ENCODE measurements at places on chromosomes 7 and 10.

DNA sequence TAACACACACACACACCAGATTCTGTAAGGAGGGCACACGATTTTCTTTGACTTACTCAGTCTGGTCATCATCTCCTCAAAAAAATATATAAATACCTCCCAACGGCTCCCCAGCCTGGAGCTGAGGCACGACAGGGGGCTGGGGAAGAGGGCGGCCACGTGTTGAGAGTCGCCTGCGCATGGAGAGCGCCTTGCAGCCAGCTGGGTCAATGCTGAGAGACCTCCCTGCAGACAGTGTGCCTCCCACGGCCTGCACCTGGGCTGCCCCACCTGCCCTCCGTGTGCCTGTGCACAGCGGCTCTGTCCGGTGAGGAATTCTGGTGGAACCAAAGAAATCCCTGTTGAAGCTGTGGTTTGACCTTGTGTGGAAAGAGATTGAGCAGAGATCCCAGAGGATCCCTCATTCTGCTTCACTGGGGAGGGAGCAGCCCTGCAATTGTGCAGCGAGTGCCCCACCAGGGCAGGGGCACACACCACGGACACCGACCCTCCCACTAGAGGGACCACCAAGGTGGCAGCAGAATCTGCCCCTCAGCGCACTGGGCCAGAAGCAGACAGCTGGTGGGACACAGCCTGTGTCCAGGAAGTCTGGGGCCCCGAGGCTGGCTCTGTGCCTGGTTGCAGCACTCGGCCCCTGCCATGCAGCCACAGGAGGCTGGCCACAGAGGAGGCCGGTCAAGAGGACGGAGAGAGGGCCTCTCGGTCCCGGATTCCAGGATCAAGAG, 150.5 kb upstream of the PPP2R2D start:
- DNase-seq = no peak

- peak; percentile 63 for DNase-seq
Measured at GRCh38 chr10:71278691-71279588, 40.1 kb upstream of the SLC29A3 start.

DNA sequence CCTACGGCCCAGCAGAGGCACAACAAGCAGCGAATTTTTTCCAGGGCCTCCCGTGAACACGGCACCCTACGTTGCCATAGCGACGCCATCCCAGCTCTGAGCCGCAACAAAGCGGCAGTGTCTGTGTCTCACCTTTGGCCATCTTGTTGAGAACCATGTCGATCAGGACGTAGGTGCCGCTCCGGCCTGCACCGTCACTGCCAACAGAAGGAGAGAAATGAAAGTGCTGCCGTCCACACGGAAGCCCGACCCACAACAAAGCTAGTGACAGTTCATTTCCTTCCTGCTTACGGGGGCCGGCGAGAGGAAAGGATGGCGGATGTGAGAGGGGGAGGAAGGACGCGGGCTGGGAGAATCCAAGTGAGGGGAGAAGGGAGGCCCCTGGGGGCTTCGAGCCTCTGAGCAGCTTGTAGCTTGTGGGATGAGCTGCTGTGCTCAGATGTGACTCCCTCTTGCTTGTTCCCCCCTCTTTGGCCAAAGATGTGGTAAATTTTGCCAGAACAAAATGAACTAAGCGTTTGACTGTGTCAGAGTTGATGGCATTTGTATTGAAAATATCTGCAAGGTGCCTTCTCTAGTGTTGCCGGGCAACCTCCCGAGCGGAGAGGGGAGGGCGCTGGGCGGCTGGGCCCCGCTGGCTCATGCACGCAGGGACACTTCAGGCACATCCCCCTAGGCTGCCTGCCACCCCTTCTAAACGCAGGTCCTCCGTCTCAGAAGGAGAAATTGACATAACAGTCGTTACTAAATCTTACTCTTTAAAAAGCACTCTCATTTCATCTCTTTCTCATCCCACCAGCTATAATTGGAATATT, 232.2 kb downstream of the DNAJB6 start:
- DNase-seq = peak; percentile 50

GRCh38 chr10:114386452-114386851, 17.9 kb downstream of the AFAP1L2 start:
- no peak for DNase-seq

DNA sequence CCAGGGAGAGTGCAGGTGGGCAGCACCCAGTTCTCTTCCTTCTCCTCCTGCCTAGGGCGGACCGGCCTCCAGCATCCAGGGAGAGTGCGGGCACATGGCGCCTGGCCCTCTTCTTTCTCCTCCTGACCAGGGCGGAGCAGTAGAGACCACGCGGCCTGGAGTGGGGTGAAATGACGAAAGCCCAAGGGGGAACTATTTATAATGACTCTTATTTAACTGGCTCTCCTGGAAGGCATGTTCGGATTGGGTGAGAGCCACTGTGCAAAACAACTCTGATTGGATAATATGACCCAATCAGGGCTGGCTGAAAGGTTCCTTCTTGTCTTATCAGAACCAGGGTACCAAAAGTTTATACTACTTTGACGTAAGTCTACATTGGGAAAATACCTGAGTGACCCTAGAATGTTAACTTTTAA, 63.1 kb downstream of the ZNF37A start:
- DNase-seq = no peak

GRCh38 chr10:61987537-61987936, 86.0 kb downstream of the ARID5B start:
- DNase-seq = no peak

GRCh38 chr7:11969643-11970042, 137.6 kb upstream of the THSD7A start:
- no peak for DNase-seq

GRCh38 chr7:11274074-11274473, 300.4 kb downstream of the PHF14 start:
- DNase-seq = no peak

- DNase-seq = peak; percentile 24
Measured at GRCh38 chr10:22631646-22632278, 82.6 kb downstream of the PIP4K2A start.

DNA sequence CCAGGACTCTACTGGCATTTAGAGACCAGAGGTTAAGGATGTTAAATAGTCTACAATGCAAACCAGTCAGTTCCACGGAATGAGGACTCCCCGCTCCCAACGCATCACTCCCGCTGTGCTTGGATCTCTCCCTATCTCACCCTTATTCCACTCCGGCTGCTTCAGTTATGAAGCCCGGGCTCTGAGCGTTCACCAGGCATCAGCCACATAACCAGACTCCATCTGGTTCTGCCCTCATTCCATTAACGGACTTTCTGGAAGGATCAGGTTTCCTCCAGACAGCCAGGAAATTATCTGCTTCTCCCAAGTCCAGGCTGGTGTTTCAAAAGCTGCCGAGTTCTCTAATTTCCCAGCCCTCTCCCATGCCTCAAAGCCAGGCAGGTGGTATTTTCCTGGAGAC, 499.3 kb downstream of the GLRX3 start:
- no peak for DNase-seq

GRCh38 chr10:86727470-86727869, 28.9 kb upstream of the BMPR1A start:
- no peak for DNase-seq

DNA sequence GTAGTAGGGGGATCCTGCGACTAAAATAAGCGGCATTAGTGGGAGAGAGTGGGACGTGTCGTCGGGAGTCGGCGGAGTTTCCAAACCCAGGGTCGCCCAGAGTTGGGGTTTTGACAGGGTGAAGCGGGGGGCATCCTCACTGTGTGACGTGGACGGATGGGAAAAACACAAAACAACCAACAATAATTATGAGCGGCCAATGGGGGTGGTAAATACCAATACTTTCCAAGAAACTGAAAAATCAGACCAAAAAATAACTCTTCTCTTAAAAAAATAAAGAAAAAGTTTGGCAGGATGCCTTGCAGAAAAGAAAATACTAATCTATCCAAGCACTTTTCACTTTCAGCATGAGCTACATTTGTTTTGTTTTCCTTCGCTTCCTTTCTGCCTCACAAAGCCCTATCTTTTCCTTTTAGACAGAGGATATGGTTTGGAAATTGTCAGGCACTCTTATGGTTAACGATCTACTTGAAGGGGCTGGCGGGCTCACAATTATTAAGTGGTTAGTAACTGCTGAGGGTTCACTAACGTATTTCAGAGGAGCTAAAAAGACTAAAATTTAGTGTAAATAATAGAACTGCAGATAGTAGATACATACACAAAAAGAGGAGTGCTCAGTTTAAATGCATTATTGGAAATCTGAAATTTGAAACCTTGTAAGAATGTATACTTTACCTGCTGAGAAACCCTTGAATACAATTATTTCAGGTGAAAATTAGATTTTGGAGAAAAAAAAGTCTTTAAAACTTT, 802 bp upstream of the CDK6 start:
- DNase-seq = no peak

DNA sequence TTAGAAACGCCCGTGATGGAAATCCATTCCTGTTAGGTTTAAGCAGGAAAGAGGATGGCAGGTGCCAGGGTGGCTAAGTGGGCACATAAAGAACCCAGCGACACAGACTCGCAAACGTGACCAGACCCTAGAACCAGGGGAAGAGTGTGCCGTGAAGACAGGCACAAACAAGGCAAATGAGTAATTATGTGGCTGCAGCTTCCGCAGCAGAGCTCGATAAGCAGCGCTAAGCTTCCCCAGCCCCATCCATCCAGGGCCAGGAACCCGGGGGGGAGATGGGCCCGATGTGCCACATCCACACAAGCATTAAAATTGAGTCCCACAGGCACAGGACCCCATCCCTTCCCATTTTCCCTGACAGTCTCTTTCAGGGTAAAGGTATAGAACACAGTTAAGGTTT, 14.0 kb upstream of the ZFAND2A start:
- no peak for DNase-seq

DNA sequence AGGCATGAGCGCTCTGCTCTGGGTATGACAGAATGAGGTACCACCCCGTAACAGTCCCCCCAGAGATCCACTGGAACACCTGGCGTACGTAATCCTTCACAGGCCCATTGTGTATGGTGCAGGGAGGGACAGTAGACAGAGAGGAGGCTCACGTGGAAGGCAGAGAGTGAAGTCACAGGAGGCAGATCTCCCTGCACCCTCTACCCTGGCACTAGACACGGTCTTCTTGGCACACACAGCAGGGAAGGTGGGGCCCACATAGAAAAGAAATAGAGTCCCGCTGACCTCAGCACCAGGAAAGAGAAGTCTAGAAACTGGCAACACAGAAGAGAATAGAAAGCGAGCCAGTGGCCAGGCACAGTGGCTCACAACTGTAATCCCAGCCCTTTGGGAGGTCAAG, 51.9 kb downstream of the SLC29A4 start:
- no peak for DNase-seq

DNA sequence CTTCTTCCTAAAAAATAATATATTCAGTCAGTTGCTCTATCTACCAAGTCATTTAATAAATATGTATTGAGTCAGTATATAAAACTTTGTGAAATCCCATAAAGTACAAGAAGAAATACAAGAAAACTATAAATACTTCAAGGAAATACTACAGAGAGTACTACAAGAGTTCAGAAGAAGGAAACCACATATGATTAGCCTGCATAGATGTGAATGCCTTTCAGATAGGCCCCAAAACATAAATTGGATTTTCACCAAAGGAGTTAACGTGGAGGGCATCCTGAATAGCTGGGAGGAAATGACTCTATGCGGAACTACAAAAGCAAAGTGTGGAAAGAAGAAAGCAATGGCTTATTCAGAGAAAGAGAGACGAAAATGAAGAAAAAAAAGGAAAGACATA, 120.1 kb downstream of the LRRN3 start:
- DNase-seq = no peak

DNA sequence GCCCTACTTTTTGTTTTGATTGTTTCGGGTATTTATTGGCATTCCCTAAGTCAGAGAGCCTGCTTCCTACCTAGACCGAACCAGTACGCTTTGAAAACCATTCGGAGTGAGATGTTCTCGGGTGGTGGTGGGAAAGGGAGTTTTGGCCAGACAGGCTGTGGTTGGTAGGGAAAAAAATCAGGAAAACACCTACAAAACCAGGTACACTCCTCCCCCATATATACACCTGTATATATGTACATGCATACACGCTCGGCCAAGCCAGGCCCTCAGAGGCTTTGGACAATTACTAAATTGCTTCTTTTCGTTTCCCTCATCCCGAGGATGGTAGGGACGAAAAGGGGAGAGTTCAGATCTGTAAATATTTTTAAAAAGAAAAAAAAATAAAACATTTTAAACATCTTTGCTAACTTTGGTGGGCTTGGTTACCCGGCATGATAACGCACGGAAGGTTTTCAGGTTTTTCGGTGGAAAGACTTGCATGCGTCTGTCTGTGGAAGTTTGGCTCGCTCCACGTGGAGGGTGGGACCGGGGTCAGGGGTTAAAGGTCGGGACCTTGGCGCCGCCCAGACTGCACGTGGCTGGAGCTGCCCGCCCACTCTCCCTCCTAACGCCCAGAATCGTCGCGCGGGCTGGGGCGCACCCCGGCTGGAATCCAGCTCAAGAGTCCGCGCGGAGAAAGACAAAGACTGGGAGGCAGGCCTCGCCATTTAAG, 2.5 kb downstream of the HMX2 start:
- DNase-seq = no peak

DNA sequence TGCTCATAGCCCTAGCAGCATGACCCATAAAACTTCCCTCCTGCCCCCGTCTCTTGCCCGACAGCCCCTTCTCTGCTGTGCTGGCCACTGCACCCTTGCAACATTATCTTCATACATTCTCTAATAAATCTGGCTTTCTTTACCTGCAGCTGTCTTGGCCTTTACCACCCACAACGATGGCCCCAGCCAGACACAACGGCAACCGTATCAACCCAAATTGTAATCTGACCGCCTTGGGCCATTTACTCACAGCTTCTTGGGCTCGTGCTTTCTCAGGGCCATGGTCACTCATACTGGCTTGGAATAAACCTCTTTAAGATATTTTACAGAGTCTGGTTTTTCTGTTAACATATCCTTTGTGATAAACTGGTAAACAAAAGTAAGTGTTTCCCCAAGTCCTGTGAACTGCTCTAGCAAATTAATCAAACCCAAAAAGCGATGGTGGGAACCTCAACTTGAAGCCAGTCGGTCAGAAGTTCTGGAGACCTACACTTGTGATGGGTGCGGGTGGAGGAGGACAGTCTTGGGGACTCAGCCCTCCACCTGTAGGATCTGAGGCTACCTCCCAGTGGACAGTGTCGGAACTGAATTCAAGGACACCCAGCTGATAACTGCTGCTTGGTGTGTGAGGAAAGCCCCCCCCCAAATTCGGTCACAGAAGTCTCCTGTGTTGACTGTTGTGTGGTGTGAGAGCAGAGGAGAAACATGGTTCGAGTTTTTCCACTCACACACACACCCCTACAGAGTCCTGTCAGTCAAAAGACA, 87.6 kb upstream of the ATP6V0A4 start:
- no peak for DNase-seq

GRCh38 chr7:20737840-20738448, 48.7 kb downstream of the SP8 start:
- DNase-seq = no peak

- peak; percentile 18 for DNase-seq
Measured at GRCh38 chr10:122495406-122496340, 34.3 kb downstream of the HTRA1 start.

GRCh38 chr10:130023454-130024230, 59.6 kb upstream of the EBF3 start:
- no peak for DNase-seq

- no peak for DNase-seq
Measured at GRCh38 chr10:116026315-116026714, 246.7 kb downstream of the GFRA1 start.

- DNase-seq = no peak
Measured at GRCh38 chr10:113644185-113645120, 19.4 kb downstream of the NRAP start.

Measured in C1 segment of cervical spinal cord (tissue), 14 donors.